HuH-7.5 (cell line): ENCODE measurements at places on chromosomes 1 and 21.

- no peak for DNase-seq
These were observed 2.9 kb downstream of the RXRG start for GRCh38 chr1:165442053-165442452.

GRCh38 chr1:226867461-226868054, 2.9 kb upstream of the PSEN2 start:
- DNase-seq = no peak

GRCh38 chr1:155569988-155570592, 7.5 kb upstream of the ASH1L start:
- no peak for DNase-seq

GRCh38 chr1:170864238-170864637, 71.1 kb upstream of the MROH9 start:
- DNase-seq = no peak

DNA sequence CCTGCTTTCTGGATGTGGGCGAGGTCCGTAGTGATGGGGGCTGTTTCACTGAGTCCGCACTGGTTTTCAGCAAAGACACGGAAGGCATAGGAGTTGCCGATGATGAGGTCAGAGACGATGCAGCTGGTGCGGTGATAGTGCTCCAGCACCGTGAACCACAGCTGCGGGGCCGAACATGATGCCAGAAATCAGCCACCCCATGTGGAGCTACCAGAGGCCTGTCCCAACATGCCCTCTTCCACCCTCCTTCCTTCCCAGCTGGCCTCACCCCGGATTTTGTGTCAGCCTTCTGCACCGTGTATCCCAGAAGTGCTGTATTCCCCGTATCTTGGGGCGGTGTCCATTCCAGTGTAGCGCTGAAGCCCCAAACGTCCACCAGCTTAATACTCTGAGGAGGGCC, 10.0 kb downstream of the MYBPHL start:
- no peak for DNase-seq

DNA sequence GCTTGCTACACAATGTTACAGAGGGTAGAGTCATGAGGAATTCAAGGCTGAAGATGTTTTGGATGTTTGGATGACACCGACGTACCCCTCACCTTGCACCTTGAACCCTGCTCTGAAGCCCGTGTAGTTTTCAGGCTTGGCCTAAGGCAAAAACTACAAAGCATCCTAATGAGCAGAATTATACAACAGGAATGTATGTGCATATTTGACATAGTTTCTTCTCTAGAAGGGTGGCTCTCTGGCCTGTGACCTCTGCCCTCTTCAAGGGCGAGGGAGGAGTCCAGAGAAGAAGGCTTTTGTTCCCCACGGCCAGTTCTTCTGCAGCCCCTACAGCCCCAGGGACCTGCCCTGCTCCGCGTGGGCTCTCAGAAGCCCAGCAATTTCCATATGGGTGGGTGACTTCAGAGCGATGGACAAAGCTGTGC, 43.3 kb downstream of the L1TD1 start:
- DNase-seq = no peak

GRCh38 chr21:35509001-35509704, 460.1 kb upstream of the RUNX1 start:
- DNase-seq = no peak

DNA sequence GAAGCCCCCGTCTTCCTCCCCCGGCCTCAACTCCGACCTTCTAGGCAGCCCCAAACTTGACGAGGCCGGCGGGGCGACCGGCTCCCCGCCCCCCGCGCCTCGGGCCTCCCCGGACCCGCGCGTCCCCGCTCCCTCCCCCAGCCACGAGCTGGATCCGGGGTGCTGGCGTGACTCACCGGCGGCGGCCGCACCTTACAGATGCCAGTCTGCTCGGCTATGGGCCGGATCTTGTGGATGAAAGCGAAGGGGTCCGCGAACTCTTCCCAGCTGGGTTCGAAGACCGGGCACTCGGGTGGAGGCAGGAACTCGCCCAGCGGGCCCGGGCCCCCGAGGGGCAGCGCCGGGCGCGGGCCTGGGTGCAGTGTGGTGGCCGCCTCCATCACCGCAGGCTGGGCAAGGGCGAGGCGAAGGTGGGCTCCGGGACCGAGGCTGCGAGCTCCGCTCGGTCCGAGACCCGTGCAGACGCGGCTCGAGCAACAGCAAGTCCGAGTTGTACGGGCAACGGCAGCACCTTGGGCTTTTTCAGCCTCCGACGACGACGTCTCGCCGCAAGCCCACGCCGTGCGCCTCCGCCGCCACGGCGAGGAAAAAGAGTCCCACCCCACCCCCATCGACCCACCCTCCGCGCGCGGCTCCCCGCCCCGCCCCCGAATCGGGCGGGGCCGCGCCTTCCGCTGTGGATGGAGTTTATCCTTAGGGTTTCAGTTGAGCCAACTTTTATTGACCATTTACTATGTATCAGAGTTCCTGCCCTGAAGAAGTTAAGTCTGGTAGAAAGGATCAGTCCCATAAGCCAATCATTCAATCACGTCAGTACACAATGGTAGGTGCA, at the start of gene KDM5B:
TSS of gene KDM5B (minus strand) at position 496 of the 832 bp plus-strand sequence. CDS start at position 380, 116 bp downstream.
- peak; percentile 57 for DNase-seq

DNA sequence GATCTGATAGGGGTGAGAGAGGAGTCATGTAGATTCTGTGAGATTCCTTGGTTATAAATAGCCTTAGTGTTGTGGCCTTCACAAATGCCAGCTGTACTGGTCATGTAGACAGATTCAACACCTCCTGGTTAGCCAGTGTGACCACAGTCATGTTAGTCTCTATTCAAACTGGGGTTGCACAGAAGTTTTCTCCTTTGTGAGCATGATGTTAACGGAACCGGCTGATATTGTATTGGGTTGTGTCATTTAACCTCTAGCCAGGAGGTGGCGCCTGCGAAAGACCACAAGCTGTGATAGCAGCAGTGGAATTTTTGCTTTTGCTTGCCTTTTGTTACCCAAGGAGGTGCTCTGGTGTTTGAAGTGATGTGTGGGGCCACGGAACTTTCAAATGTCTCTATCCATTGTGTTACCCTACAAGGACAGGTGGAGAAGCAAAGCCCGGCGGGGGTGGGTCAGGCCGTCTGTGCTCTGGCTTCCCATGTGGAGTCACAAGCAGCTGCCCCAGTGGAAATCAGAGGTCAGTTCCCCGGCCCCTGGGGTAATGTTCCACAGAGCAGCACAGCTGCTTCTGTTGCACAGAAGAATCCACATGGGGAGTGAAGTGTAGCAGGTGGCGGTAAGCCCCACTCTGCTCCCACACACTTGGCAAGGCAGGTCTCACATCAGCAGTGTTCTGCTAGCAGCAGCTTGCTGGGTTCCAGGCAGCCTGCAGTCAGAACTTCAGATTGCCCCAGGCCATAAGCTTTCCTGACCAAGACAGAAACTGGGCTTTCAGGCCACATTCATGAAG, 112.6 kb downstream of the ADAMTS1 start:
- no peak for DNase-seq

DNA sequence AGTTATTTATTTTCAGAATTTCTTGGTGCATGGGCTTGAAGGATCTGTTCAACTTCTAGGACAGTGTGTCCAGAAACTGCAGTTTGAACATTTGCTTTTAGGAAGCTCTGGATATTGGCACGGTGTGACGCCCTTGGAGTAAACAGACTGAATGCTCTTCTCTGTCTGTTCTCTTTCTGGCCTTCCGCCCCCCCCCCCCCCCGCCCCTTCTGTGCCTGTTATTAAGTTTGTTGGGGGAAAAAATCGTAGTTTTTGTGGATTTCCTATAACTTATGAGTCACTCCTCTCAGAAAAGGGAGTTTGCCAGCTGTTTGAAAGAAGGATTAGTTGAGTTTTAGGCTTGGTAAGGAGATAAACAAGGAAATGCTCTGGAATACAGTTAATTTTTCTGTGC, 1.2 kb downstream of the KCTD3 start:
- peak; percentile 52 for DNase-seq

- no peak for DNase-seq
These were observed 29.6 kb upstream of the PRRX1 start for GRCh38 chr1:170634293-170634692.

DNA sequence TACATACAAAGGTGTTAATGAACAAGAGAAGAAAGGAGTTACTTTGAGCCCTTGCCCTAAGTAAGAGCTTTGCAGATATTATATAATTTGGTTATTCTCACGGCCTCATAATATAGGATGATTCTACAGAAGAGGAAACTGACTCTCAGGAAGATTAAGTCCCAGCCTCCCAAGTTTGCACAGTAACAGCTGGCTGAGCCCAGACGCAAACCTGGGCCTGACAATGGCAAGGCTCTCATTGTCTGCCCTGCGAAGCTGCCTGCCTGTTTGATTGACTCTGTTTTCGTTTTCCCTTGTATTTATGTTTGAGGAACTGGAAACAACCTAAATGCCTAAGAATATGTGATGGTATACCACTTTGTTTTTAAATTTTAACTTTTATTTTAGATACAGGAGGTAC, 76.2 kb upstream of the PGBD5 start:
- no peak for DNase-seq

DNA sequence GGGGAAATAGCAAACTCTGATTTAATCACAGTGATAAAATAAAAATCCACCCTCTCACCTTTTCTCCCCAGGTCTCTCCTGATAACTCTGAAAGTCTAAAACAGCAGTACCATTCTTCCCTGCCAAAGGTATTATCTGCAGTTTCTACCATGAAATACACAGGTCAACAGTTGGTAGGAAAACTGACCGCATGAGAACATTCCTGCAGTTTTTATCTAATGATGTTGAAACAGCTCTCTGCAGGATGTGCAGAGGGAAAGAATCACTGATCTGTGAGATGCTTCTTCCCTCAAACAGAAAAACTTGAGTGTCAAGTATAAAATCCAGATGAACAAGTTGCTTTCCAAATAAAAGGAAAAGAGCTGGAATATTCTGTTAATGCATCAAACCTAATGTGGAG, 39.1 kb downstream of the KCNJ6 start:
- DNase-seq = no peak

GRCh38 chr21:35594905-35595304, 465.4 kb downstream of the SETD4 start:
- no peak for DNase-seq

DNA sequence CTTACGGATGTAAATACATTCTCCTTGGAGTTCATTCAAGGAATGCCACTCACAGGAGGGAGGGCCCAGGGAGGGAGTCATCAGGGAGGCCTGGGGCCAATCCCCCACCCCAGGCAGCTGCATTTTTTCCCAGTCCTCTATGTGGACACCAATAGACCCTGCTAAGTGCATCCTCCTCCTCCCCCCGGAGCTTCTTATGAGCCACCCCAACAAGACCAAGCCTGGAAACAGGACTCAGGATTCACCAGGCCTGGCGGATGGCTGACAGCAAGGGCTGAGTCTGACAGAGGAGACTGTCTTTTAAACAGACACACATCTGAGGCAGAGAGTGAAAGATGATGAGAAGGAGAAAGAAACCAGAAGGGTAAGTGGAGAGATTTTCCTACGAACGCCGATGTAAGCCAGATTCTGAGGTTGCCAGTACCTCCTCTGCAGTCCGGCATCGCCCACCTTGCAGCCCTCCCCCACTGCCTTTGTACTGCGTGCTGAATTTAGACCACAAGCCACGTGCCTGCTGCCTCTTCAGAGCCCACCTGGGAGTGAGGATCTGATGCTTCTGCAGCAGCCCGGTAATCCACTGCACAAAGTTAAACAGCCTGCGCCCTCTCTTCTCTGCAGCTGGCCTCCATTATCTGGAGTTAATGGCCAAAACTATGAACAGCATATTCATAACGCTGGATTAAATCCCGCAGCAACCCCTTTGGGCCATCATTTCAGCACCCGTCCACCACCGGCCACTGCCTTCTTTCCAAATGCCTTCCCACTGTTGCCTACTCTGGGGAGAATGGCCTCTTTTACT, 17.6 kb upstream of the SFPQ start:
- DNase-seq = no peak

DNA sequence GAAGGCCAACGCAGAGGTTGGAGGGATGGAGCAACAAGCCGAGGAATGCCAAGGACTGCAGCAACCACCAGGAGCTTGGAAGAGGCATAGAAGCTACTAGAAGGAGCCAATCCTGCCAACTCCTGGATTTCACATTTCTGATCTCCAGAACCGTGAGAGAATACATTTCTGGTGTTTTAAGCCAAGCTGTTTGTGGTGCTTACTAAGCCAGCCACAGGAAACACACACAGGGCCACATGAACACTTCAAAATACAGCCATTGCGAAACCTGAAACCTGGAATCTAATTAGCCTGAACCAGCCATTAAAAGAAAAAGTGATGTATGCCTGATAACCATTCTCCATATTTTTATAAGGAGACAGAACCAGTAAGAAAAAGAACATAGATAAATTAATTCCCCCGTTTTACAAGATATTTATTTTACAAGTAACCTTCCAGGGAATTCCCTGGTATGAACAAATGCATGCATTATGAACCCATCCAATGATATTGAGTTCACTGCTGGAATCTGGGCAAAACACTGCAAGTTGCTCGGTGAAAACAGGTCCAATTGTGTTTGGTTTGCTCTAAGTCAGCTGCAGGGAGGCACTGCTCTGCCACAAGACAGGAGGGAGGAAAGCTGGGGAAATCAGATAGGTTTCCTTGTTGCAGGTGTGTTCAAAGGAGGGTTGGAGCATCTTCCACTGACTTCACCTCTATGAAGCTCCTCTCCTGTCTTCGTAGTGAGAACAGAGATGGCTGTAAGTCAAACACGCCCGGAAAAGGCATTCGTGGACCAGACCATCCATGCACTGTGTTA, 70.2 kb downstream of the ETS2 start:
- no peak for DNase-seq

- no peak for DNase-seq
These were observed 209.8 kb upstream of the KIAA0040 start for GRCh38 chr1:175402336-175402735.

DNA sequence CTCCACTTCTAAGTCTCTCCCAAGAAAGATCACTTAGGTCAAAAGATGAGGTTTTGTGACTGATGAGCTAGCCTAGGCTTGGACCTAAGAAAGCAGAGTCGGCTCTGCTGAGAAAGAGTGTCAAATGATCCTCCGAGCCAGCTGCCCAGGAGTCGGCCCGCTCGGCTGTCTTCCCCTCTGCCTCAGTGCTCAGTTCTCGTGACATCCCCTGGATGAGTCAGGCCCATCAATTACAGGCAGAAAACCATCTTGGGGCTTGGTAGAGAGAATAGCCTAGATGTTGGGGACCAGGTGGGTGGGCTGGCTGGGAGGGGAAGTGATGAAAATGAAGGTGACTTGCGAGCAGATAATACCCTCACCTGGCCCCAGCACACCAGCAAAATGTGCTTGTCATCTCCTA, 60.5 kb downstream of the SLC66A1 start:
- DNase-seq = no peak

DNA sequence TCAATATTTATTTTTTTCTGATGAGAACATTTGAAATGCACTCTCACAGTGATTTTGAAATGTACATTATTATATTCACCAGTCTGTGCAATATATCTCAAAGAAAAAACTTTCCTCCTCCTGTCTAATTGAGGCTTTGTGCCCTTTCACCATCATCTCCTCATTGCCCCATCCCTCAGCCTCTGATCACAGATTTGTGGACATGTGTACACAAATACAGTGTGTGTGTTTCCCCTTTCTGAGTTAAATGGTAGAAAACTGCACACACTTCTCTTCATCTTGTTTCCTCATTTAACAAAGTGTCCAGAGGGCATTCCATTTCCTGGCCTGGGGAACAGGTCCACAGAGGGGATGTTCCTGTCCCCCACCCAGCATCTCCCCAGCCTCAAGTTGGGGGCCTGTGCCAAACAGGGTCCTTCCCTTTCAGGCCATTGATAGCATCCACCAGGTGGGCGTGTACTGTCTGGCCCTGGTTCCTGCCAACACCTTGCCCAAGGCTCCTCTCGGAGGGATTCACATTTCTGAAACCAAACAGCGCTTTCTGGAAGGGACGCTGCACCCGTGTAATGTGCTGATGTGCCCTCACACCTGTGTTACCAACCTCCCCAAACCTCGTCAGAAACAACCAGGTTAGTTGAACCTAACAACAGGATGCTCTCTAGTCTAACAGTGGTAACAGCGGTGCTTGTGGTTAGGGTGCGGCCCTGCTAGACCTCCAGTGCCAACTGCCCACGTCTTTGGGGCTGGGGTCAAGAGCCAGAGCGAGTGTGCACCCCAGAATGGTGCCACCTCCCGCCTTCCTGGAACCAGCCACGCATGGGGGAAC, 54.6 kb downstream of the S100B start:
- no peak for DNase-seq
